Kidney glomerular epithelial cell (primary cell): ENCODE measurements at places on chromosomes 1 and 21.
A peak's percentile ranks its signal among the peaks of the same experiment; 100 is the strongest.

GRCh38 chr21:28590676-28591075, 402.0 kb downstream of the LTN1 start:
- no peak for DNase-seq

GRCh38 chr1:17596186-17596585, 56.7 kb downstream of the ARHGEF10L start:
- no peak for DNase-seq

DNA sequence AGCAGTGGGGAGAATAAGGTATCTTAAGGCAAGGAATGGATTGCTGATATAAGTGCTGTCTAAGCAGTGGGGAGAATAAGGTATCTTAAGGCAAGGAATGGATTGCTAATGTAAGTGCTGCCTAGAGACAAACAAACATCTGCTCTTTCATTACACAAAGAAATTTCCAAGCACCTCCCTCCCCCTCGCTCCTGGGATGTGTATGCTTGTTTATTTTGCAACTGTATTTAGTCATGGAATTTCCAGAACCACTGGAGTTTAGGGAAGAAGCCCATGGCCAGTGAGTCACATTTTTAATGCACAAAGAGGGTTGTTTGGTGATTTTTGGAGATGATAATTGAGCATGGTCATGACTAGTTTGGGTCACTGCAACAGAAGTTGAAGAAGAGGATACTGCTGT, 21.5 kb downstream of the PDPN start:
- peak; percentile 6 for DNase-seq

DNA sequence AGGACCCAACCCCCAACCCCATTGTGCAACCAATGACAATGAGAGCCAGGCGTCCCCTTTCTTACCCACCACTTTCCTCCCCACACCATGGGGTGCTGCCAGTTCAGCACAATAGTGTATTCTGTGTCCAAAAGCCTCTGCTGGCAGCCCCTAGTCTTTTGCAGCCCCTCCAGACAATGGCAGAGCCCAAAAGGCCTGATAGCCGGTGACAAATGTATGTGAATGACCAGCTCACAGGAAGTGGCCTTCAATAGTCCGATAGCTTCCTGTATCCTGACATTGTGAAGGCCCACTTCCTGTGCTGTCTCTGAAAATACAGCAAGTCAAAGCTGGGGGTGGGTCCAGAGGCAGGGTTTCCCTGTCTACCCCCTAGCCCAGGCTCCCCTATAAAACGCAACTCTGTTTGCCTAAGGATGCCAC, 16.6 kb downstream of the SMIM12 start:
- no peak for DNase-seq

- DNase-seq, result peak; percentile 64
These were observed 258.0 kb downstream of the LTN1 start for GRCh38 chr21:28734522-28735175.

GRCh38 chr1:111965781-111966443, 23.6 kb downstream of the KCND3 start:
- DNase-seq, result no peak

DNA sequence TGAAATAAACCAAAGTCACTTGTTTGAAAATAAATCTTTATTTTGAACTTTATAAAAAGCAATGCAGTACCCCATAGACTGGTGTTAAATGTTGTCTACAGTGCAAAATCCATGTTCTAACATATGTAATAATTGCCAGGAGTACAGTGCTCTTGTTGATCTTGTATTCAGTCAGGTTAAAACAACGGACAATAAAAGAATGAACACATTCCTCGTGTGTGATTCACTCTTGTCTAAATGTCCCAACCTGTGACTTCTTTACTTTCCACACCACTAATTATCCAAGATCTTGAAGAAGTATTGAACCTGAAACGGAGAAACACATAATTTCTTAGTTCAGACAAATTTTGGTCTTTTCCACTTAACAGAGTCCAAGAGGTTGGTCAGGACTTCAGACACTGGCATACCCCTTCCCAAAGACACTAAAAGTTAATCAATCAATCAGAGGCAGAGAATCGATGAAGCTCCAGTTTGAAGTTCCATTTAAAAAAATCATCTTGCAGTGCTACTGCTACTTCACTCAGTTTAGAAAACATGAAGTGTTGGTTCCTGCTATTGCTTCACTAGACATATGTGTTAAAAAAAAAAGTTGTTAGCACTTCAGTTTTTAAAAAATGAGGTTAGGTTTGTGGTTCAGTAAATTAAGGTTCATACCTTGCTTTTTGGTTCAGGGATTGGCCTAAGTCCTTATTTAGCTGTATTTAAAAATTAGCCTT, 26.2 kb downstream of the ATP1B1 start:
- peak; percentile 33 for DNase-seq

DNA sequence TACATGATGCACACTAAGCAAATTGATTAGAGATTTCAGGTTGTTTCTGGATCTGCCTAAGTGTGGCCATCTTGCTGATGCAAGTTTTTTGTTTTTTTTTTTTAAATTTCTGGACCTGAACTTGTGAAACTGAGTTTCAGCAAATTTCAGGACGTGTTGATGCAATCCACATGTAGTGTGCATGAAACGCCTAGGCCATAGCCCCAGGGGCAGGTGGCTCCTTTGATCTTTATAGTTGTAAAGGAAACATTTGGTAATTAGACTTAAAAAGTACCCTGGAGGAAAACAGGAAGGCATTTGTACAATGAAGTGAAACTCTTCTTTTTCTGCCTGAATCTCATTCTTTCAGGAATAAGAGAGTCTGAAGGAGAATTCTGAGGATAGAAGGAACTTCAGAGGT, 162.2 kb upstream of the LHX8 start:
- DNase-seq, result no peak

DNA sequence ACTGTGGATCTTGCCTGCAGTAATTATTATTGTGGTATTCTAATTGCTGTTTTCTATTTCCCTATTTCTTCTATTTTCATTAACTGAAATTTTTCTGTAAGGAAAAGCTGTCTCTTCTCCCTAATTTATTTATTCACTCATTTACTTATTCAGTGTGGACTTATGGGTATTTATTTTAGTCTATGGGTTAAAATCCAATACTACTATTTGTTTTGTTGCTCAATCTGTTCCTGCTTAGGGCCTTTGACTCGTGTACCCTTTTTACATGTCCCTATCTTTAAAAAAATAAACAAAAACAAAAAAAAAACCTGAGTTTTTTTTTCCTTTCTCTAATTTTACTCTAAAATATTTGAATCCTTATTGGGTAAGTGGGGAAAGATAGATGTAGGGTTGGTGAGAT, 166.2 kb upstream of the IVNS1ABP start:
- no peak for DNase-seq

DNA sequence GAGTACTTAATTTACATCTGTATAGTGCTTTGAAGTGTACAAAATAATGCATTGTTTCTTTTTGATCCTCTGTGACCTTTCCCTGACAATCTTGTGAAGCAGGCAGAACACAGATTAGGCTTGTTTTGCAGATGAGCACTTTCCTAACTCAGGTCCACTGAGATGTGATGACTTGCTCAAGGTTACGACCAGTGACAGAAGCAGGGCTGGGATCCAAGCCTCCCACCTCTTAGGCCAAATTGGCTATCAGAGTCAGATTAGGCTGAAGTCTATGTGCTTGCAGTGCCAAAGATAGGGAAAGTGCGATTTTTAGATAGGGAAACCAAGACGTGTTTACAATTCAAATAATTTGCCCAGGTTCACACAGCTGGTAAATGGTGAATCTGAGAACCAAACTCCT, 147.3 kb downstream of the OMA1 start:
- no peak for DNase-seq

DNA sequence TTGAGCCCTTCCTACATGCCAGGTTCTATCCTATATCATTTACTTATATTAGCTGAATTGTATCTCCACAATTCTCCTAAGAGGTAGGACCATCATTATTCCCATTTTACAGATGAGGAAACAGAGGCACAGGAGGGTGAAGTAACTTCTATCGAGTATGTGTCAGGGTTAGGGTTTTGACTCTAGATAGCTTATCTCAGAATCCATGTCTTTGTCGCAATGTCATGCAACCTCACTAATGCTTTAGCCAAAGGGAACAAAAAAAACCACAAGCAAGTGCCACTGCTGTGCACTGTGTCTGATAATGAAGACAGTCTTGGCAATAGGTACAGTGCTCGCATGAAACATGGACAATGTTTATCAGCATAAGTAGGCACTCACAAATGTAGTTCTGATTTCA, 95.4 kb upstream of the CLDN14 start:
- DNase-seq, result no peak

DNA sequence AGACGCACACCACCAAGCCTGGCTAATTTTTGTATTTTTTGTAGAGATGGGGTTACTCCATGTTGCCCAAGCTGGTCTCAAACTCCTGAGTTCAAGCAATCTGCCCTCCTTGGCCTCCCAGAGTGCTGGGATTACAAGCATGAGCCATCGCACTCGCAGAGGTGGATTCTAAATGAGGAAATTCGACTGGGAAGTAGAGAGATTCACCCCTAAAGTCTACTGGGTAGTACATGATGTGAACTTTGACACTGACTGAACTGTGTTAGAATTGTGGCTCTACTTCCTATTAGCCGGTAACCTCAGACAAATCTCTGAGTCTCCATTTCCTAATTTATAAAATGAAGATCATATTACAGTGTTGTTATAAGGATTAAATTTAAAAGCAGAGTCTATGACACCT, 276.0 kb upstream of the NR5A2 start:
- DNase-seq, result no peak

GRCh38 chr21:41632748-41633475, 125.0 kb upstream of the TMPRSS2 start:
- no peak for DNase-seq

- DNase-seq, result no peak
These were observed 14.0 kb downstream of the KRTAP24-1 start for GRCh38 chr21:30268608-30269197.

- no peak for DNase-seq
These were observed 132.6 kb downstream of the ETS2 start for GRCh38 chr21:38938343-38938742.

- DNase-seq, result peak; percentile 55
These were observed 17.3 kb downstream of the CSF1 start for GRCh38 chr1:109927911-109928321.

GRCh38 chr1:245096311-245097066, 58.3 kb upstream of the KIF26B start:
- DNase-seq, result no peak

DNA sequence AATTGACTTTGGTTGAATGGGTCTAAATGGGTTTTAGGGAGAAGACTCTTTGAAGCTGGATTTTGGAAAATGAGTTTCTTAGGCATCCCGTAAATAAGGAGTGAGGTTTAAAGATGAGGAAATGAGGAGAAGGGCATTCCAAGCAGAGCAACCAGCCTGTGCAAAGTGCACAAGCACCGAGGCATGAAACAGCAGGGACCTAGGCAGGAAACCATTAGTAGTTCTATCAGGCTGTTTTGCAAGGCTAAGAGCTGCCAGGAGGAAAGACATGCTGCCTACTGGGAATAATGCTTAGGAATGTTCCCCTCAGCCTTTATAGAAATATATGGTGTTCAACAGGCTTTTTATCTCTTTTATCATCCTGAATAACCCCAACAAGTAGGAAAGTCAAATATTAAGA, 153.1 kb upstream of the FGGY start:
- peak; percentile 72 for DNase-seq

DNA sequence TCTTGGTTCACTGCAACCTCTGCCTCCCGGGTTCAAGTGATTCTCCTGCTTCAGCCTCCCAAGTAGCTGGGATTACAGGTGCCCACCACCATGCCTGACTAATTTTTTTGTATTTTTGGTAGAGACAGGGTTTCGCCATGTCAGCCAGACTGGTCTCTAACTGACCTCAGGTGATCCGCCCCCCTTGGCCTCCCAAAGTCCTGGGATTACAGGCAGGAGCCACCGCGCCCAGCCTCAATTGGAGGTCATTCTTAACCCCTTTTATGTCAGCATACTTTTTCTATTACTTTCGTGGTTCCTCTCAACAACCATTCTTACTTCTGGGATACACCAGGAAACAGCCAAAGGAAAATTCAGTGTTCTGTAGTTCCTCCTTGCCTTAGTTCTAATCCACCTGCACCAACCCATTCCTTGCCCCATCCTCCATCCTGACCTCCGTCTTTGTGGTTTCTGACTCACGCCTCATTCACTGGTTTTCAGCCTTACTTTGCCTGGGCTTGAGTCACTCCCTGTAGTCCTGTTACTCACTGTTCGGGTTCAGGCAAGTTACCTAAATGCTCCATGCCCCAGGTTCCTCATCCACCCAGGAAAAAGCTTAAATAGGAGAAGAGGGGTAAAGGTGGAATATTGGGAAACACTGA, 12.9 kb upstream of the BCL10 start:
- DNase-seq, result peak; percentile 95

DNA sequence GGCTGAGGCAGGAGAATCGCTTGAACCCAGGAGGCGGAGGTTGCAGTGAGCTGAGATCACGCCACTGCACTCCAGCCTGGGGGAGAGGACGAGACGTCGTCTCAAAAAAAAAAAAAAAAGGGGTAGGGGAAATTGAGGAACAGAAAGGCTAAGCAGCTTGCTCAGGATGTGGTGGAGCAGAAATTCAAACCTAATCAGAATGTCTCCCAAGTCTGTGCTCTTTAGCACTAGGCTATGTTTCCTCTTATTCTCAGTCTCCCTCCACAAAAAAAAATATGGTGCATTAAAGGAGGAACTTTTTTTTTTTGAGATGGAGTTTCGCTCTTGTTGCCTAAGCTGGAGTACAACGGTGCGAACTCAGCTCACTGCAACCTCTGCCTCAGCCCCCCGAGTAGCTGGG, 114.2 kb downstream of the SLC16A1 start:
- no peak for DNase-seq

GRCh38 chr1:90486134-90486824, 230.8 kb downstream of the BARHL2 start:
- DNase-seq, result no peak

DNA sequence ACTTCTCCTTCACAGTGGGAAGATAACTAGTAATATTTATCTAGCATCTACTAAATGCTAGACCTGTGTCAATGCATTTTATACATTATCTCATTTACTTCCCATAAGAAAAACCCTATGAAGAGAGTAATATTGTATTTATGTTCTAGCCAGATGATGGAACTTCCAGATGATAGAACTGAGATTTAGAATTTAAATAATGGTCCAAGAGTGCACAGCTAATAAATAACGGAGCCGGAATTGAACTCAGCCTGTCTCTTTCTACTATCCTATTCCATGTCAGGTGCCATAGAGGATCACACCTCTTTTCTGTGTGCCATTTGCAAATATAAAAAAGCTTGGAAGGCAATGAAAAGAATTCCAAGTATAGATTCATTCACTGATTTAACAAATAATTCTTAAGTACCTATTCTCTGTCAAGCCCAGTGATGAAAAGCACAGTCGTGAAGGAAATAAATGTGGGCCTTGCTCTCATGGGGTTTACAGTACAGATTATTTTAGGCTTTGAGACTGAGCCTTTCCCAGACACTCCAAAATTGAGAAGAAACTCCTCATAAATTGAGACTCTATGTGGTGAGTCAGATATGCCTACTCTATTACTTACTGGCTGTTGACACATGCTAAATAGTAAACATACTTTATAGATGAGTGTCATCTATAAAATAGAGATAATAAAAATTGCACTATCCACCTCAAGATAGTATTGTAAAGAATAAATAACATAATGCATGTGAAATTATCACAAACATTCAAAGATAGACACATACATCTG, 378.0 kb upstream of the PRMT6 start:
- DNase-seq, result no peak

- no peak for DNase-seq
These were observed 152.9 kb downstream of the ATP6V1G3 start for GRCh38 chr1:198387587-198387986.
